Fibroblast of lung (primary cell): ENCODE measurements at places on chromosomes 1 and 21.

DNA sequence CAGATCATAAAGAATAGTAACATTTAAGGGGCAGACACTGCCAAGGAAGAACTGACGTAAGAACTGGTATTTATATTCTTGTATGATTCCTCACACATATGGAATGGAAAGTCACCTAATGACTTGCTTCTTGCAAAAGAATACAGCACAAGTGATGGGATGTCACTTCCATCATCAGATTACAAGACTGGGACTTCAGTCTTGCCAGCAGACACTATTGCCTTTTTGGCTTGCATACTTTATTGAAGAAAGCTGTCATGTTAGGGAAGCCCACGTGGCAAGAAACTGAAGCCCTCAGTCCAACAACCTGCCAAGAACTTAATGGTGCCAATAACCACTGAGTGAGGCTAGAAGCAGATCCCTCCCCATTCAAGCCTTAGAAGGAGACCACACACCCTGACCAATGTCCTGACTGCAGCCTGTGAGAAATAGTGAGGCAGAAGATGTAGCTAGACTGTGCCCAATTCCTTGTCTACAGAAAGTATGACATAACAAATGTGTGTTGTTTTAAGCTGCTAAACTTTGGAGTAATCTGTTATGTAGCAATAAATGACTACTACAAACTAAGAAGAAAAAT lies 12.0 kb downstream of the EGLN1 start:
- no peaks in the 10 kb centered on the region for H3K27me3 ChIP-seq
- H3K36me3 ChIP-seq = no peaks in the 10 kb centered on the region
- no peak overlapping the region for H3K4me3 ChIP-seq

- H3K4me1 ChIP-seq = peaks cover 17% of the 10 kb centered on the region
- no peak overlapping the region for H3K4me3 ChIP-seq
- no peaks in the 10 kb centered on the region for H3K36me3 ChIP-seq
- H3K27ac ChIP-seq = no peak overlapping the region
- no peaks in the 10 kb centered on the region for H3K27me3 ChIP-seq
Measured at GRCh38 chr1:244439391-244440032, 12.2 kb downstream of the ADSS2 start.

DNA sequence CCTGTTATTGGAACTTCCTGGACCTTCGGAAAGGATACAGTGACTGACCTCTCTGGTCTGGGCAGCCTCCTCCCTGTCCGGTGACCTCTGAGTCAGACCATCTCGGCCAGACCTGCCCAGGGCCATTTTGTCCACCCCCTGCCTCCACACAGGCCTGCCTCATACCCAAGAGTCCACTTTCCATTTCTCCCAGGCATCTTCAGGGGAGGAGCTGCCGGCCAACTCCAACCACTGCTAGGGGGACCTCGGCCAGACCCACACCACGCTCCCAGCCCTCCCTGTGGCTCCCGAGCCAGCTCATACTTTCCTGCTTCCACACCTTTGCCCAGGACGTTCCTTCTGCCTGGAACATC lies 29.5 kb upstream of the RUNX3 start:
- no peaks in the 10 kb centered on the region for H3K36me3 ChIP-seq
- H3K27me3 ChIP-seq = no peaks in the 10 kb centered on the region
- H3K4me1 ChIP-seq = no peaks in the 10 kb centered on the region
- H3K27ac ChIP-seq = no peak overlapping the region
- DNase-seq = no peak

GRCh38 chr1:36247538-36247937 lies 23.3 kb downstream of the THRAP3 start:
- DNase-seq = no peak
- peak overlapping the region; percentile 33 for H3K27ac ChIP-seq

DNA sequence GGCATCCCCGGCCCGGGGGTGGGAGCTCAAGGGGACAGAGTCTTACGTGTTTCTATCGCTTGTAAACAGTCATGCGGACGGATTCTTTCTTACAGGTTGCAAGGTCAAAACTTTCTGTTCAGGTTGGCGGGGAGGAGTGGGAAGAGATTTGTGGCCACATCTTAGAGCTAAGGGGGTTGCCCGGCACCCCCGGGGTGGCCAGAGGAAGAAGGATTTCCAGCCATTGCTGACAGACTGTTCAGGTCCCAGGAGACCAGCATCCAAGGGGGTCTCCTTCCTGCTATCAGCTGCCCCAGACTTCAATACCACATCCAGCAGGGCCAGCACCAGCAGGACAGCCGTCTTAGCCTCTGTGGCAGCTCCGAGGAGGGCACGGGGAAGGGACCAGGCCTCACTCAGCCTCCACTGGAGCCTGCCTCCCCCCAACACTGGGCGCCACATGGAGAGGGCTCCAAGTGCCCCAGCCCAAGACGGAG lies 52.0 kb downstream of the KIF21B start:
- H3K27ac ChIP-seq = no peak overlapping the region
- H3K4me1 ChIP-seq = no peaks in the 10 kb centered on the region
- H3K36me3 ChIP-seq = no peaks in the 10 kb centered on the region
- no peaks in the 10 kb centered on the region for H3K27me3 ChIP-seq
- H3K4me3 ChIP-seq = no peak overlapping the region
- no peak for DNase-seq

DNA sequence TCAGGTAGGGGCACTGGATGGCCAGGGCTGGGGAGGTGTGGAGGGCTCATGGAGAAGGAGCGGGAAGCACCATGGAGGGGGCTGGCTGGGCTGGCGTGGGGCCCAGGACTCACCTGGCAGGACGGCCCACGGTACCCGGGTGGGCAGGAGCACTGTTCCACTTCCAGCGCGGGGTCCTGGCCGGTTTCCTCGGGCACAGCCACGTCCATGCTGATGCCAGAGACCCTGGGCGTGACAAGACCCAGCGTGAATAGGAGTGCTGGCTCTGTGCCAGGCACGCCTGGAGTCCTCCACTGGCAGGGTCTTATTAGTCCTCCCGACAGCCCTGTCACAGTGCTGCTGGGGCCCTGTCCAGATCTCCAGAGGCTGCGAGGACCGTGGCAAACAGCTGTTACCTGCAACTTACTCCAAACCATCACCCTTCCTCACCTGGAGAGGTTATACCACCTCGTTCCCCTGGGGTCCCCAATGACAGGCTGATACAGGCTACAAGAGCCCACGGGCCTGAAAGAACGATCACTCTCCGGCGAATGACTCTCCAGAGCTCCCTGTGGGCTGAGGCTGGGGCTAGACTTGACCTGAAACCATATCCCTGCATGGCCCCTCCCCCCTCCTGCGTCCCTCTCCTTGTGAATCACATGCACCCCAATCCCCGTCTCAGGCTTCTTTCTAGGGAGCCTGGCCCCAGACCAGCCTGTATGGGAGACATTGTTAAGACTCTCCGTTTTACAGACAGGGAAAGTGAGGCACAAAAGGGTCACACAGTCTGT lies 62.1 kb downstream of the HSPG2 start:
- no peak for DNase-seq
- no peaks in the 10 kb centered on the region for H3K27me3 ChIP-seq
- peaks cover 53% of the 10 kb centered on the region for H3K36me3 ChIP-seq
- H3K27ac ChIP-seq = no peak overlapping the region
- peaks cover 6% of the 10 kb centered on the region for H3K4me1 ChIP-seq

- H3K27me3 ChIP-seq = no peaks in the 10 kb centered on the region
- peak; percentile 14 for DNase-seq
- H3K4me1 ChIP-seq = peaks cover 11% of the 10 kb centered on the region
- no peaks in the 10 kb centered on the region for H3K36me3 ChIP-seq
- H3K4me3 ChIP-seq = no peak overlapping the region
Measured at GRCh38 chr1:224201383-224201782, 18.3 kb downstream of the DEGS1 start.

GRCh38 chr1:167455786-167456446 lies 62.4 kb downstream of the CD247 start:
- H3K4me3 ChIP-seq = peak overlapping the region; percentile 62
- H3K36me3 ChIP-seq = no peaks in the 10 kb centered on the region
- H3K27ac ChIP-seq = no peak overlapping the region
- H3K27me3 ChIP-seq = peaks cover 15% of the 10 kb centered on the region
- DNase-seq = peak; percentile 4

DNA sequence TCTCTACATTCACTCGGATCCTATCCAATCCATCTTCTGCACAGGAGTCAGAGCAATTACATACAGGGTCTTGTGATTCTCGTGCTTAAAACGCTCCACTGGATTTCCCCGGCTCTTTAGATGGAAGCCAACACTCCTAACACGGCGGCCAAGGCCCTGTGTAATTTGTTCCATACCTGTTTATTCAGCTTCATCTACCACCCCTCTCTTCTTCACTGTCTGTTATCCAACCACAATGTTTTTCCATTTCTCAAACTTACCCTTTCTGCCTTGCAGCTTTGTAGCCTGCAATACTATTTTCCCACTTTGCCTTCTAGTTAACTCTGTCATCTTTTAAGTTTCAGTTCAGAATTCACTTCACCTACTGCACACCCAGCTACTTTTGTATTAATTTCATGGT lies 249.6 kb upstream of the USP25 start:
- H3K4me3 ChIP-seq = no peak overlapping the region
- H3K4me1 ChIP-seq = no peaks in the 10 kb centered on the region
- no peaks in the 10 kb centered on the region for H3K36me3 ChIP-seq
- no peak overlapping the region for H3K27ac ChIP-seq
- no peaks in the 10 kb centered on the region for H3K27me3 ChIP-seq

GRCh38 chr21:41776778-41777177 lies 9.9 kb upstream of the RIPK4 start:
- no peak overlapping the region for H3K27ac ChIP-seq
- H3K4me3 ChIP-seq = no peak overlapping the region
- H3K36me3 ChIP-seq = no peaks in the 10 kb centered on the region
- DNase-seq = no peak

DNA sequence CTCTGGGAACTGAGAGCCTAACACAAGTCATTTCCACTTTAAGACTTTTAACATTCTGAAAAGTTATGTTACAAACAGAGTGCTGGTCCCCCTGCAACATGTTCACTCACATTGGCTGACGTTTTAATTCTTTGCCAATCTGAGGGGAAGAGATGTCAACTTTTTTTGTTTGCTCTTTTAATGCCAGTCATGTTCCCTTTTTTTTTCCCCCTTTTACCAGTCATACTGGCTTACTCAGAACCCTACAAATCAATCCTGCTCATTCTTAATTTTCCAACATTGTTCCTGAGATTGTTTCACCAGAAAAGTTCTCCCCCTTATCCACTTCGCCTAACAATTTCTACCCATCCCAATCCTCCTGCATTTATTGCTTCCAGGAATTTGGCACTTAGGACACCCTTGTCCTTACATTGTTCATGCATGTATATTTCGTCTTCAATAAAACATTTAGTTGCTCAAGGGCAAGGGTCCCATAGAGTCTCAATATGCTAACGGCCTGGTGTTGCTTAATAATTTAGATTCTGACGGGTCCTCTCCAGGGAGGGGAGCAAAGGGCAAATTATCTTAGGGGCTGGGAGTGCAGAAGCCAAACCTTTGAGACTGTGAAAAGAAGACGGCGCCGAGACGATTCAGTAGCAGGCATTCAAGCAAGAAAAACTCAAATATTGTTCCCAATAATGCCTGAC lies 624 bp upstream of the CR1L start:
- no peaks in the 10 kb centered on the region for H3K4me1 ChIP-seq
- no peaks in the 10 kb centered on the region for H3K36me3 ChIP-seq
- H3K4me3 ChIP-seq = peak overlapping the region; percentile 31
- DNase-seq = no peak
- no peak overlapping the region for H3K27ac ChIP-seq

DNA sequence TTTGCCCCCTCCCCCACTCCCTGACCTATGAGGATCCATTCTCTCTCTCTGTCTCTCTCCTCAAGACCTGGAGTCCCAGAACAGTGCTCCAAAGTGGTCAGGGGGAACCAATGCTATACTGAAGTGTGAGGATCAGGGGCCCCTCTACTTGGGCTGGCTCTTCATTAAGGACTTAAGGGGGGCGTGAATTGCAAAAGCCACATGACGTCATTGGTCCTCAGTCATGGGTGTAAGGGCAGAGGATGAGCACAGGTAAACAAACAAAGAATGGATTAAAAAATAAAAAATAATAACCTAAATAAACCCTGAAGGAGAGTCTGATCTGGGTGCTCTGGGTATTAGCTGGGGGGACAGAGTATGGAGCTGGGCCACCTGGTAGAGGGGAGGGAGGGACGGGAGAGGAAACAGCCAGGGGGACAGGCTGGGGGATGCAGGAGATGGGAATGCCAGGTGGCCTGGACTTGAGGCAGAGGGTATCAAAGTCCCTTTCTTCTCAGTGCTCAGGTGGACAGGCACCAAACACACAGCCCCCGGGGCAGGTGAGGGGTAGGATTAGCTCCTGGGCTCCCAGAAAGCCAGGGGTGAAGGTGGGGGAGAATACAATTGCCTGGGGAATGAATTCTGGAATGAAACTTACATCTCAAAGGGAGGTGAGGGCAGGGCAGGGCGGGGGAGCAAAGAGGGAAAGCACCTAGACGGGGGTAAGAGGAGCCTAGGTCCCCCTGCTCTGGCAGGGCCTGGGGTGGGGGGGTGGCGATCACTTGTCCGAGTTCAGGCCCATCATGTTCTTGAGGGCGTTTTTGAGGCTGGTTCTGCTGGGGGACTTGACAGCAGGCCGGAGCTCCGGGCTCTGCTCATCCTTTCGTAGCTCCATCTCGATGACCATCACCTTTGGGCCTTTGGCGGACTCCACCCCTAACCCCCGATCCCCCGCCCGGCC lies 4.6 kb downstream of the MPZ start:
- H3K4me3 ChIP-seq = peak overlapping the region; percentile 79
- no peaks in the 10 kb centered on the region for H3K36me3 ChIP-seq
- DNase-seq = no peak
- no peaks in the 10 kb centered on the region for H3K27me3 ChIP-seq

DNA sequence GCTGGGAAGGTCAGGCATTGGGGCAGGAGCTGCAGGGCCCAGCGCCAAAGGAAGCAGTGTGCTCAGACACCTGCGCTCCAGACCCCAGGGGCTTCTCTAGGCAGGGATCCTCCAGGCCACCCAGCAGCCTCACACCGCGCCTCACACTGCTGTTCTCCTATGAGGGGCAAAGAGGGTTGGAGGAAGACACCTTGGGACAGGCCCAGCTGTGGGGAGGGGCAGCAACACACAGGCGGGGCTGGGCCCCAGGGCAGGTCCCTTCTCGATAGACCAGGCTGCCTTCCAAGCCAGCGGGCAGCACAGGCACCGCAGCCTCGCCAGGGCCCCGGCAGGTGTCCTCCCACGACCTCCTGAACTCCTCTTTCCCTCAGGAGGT lies 20.7 kb upstream of the PRSS38 start:
- H3K36me3 ChIP-seq = no peaks in the 10 kb centered on the region
- H3K4me1 ChIP-seq = peaks cover 16% of the 10 kb centered on the region
- peak overlapping the region; percentile 59 for H3K27ac ChIP-seq
- peaks cover 3% of the 10 kb centered on the region for H3K27me3 ChIP-seq

DNA sequence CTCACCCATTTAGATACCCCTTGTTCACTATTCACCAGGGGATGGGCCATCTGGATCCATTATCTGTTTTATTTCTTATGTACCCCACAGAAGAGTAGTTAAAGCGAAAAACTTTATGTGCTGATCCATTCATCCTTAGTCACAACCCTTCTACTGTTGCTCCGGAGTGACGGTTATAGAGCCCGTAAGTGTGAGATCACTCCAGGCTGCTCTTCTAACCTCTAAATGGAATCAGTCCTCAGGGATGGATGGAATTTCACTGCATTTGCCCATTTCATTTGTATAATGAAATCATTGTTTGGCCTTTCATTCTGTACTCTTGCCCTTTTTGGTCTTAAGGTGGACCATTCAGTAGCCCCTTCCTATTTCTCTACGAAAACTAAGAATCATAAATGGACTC lies 409.3 kb upstream of the RUNX1 start:
- H3K27ac ChIP-seq = no peak overlapping the region
- no peaks in the 10 kb centered on the region for H3K27me3 ChIP-seq
- H3K36me3 ChIP-seq = no peaks in the 10 kb centered on the region
- no peaks in the 10 kb centered on the region for H3K4me1 ChIP-seq
- no peak for DNase-seq
- no peak overlapping the region for H3K4me3 ChIP-seq
